Esophagus squamous epithelium (tissue), 5 donors: ENCODE measurements at places on chromosomes 4 and X.

- no peak for DNase-seq
Measured at GRCh38 chr4:26959654-26960047, 99.0 kb downstream of the STIM2 start.

DNA sequence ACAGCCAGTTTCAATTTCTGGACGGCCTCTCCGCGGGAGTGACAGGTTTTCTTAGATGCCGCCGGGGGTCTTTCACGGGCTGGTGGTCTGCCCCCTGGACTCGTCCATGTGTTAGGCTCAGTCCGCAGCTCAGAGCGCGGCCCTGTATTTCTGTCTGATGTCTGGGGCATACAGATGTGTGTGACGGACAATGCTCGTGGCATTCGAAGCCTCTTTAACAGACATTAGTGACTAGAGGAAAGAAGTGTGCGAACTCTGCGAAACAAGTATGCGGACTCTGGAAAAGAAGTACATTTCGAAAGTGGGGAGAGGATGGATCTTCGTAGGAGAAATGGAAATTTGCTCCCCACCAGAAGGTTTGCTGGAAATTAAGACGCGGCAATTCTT lies 793 bp upstream of the DCUN1D4 start:
- no peak for DNase-seq

DNA sequence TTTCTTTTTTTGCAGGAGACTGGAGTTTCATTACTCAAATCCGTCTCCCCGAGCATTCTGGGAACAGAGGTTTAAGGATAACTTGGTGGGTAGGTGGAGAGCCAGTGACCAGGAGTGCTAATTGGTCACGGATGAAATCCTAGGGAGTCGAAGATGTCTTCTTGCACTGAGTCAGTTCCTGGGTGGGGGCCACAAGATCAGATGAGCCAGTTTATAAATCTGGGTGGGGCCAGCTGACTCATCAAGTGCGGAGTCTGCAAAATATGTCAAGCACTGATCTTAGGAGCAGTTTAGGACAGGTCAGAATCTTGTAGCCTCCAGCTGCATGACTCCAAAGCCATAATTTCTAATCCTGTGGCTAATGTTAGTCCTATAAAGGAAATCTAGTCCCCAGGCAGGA lies 741.3 kb downstream of the PCDH7 start:
- no peak for DNase-seq

DNA sequence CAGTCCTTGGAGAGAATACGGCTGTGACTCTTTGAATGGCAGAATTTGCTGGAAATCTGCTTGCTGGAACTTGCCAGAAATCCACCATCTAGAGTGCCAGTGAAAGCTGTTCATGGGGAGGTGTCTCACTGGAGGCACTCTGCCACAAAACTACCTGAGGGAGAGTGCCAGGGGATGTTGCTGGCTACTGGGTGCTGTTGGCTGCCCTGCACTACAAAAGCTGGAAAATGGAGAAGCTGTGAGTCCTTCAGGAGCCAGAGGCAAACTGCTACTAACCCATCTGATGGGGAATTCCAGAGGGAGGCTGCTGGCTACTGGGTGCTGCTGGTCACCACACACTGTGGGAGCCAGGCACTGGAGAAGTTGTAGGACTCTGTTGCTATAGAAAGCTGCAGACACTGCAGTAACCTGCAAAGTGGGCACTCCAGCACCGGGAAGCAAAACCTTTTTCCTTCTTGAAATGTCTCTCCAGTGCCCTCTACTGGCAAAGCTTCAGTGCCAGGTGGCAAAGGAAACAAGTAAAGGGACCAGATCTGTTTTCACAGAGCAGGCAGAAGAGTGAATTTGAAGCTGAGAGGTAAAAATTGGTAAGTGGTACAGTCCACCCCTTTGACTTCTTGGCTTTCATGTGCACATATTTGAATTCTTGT lies 47.8 kb upstream of the HSD17B10 start:
- DNase-seq, result no peak

DNA sequence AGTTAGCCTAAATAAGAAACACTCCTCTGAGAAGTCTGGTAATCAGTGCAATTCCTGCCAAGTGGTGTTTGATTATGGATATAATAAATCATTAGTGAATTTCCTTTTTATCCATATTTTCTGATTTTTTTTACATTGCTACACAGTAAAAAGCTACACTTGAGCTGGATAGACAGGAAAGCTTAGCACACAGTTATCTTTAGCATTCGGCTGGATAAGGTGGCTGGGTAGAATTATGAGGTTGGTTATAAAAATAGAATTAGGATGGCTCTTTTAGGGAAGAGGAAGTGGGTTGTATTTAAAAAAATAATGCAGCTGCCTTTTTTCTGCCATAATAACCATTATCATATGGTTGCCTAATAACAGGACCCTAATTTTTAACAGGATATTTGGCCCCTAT lies 460.6 kb downstream of the NAF1 start:
- DNase-seq, result no peak

GRCh38 chrX:107293056-107293455 lies 86.6 kb downstream of the DNAAF6 start:
- no peak for DNase-seq
